ENCODE measurements at places on chromosomes 16 and 17.

GRCh38 chr16:22098405-22099255, 6.3 kb downstream of the VWA3A start:
- DNase-seq = peak; percentile 73

DNA sequence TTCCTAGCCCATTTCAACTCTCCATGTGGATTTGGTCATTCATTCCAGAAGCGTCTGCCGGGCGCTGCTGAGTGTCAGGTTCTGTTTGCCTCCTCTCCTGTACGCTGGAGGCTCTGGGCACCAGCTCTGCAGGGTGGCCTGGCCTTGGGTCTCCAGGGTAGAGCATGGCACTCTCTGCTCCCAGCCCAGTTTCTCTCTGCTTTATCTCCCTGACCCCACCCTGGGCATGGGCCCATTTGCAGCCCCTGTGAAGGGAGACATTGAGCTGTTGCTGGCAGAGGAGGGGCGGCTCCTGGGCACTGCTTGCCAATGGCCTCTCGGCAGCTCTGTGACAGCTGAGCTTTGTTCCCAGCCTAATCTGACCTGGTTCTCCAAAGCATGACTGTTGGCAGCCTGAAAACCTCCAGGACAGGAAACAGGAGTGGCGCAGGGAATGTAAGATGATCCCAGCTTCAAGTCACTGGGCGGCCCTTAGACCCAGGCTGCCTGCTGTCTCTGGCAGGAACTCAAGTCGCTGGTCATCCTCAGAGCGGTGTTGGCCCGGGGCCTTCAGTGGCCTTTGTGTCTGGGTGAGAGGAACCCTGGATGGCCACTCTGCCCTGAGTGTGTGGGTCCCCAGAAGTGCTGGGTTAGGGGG, 146.8 kb downstream of the SEC14L1 start:
- DNase-seq = peak; percentile 69

DNA sequence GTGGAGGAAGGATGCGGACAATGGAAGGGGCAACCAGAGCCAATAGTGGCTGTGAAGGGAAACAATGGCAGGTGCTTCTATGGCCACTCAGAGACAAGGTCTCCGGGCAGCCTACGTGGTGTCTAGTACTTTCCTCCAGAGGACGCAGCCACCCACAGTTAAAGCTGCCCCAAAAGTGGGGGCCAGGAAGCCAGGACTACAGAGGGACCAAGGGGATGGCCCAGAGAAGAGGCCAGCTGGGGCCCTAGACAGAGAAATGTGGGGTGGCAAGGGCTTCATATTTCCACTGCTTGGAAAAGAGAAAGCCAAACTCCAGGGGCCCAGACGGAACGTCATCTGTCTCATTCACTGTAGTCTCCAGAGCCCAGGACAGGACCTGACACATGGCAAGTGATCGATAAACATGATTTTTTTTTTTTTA, 837 bp upstream of the PER1 start:
- no peak for DNase-seq

GRCh38 chr16:75293772-75294171, 42.3 kb upstream of the BCAR1 start:
- DNase-seq = no peak

DNA sequence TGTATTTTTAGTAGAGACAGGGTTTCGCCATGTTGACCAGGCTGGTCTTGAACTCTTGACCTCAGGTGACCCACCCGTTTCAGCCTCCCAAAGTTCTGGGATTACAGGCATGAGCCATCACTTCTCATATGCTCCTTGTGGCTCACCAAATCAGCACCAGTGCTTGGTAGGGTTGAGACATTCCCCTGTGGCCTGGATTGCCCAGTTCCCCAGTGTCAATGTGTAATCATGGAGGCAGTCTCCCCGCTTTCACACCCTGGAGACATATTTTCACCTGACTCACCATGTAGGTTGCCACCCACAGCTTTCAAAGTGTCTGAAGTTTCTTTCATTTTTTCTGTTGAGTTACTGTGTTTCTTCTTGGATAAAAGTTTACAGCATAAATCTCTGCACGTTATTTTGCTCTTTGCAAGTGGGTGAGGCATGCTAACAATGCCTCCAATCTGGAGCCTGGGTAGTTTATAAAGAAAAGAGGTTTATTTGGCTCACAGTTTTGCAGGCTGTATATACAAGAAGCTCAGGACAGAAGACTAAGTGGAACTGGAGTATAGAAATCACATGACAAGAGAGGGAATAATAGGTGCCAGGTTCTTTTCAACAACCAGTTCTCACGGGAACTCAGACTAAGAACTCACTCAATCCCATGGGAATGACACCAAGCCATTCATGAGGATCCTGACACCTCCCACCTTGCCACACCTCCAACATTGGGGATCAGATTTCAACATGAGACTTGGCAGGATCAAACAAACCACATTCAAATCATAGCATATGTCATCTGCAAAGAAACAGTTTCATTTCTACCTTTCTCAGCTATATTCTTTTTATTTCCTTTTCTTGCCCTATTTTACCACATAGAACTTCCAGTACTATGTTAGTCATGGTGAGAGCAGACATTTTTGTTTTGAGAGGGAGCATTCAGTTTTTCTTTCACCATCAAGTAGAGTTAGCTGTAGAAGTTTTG, 113.2 kb downstream of the PHKB start:
- peak; percentile 7 for DNase-seq

GRCh38 chr16:75236232-75236631, 15.2 kb downstream of the BCAR1 start:
- DNase-seq = no peak

DNA sequence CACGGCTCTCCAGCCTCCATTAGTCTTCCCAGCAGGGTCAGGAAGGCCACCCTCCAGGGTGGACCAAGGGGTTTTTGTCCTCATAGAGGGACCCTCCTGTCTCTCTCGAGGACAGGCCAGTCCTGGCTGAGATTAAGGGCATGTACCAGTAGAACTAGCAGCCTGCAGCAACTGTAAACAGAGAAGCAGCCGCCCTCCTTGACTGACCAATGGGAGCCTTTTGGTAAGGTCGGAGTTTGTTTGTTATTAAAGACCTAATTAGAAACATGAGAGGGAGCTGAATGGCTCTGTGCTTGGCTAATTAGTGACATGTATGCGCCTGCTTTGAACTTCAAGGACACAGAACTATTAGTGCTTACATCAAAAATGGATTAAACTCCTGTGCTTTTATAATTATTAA, 80.0 kb downstream of the CCDC182 start:
- peak; percentile 61 for DNase-seq

DNA sequence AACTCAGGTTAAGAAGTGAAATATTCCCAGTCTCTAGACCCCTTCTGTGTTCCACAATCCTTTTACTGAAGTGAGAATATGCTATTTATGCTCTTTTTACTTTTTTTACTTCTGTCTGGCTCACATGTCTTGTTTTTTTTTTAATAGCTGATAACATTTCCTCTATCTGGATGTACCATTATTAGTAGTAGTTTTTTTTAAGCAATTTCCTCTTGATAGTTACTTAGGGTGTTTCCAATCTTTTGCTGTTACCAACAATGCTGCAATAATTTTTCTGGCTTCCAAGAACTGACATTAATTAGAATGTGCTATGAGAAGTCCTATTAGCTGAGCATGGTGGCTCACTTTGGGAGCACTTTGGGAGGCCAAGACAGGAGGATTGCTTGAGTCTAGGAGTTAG, 32.0 kb downstream of the KSR1 start:
- no peak for DNase-seq

DNA sequence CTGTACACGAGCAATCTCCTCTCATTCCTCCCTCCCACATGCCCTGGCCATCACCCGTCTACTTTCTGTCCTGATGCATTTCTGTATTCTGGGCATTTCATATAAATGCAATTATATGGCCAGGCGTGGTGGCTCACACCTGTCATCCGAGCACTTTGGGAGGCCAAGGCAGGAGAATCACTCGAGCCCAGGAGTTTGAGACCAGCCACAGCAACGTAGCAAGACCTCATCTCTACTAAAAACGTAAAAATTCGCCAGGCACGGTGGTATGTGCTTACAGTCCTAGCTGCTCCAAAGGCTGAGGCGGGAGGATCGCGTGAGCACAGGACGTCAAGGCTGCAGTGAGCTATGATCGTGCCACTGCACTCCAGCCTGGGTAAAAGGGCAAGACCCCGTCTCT, 4.8 kb downstream of the MEAK7 start:
- DNase-seq = no peak

DNA sequence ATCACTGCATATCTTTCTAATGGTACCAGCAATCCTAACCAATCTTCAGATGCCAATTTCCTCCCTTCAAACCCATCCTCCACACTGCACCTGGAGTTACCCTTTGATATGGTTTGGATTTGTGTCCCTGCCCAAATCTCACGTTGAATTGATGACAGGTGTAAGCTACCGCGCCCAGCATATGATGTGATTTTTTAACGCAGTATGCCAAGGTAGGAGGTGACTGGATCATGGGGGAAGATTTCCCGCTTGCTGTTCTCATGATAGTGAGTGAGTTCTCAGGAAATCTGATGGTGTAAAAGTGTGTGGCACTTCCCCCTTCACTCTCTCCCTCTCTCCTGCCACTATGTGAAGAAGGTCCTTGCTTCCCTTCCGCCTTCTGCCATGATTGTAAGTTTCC, 57.0 kb downstream of the TOX3 start:
- DNase-seq = no peak

- no peak for DNase-seq
These were observed 28.8 kb downstream of the ZCCHC14 start for GRCh38 chr16:87463722-87464690.

DNA sequence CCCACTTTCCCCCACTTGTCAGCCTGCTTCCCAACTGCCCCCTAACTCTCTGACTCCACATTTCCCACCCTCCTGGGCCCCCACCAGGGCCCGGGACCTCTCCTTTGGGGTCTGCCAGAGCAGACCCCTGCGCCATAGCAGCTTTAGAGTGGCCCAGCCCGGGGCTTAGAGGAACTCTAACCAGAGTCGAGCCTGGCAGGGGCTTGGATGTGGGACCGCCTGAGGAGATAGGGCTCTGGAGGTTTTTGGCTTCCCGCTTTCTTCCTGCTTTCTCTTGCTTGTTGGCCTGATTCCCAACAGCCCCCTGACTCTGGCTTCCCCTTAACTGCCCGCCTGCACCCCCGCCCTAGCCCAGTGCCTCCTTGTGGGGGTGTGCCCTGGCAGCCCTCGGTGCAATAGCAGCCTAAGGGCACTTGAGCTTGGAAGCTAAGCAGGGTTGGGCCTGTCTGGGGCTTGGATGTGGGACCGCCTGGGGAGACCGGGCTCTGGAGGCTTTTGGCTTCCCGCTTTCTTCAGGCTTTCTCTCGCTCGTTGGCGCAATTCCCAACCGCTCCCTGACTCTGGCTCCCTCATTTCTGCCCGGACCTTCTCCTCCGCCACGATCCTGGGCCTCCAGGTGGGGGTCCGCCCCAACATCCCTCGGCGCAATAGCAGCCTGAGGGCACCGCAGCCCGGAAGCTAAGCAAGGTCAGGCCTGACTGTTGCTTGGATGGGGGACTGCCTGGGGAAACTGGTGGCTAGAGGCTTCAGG, 2292.0 kb downstream of the TP53TG3F start:
- DNase-seq = no peak

GRCh38 chr17:64135000-64135399, 5.1 kb upstream of the ERN1 start:
- no peak for DNase-seq

DNA sequence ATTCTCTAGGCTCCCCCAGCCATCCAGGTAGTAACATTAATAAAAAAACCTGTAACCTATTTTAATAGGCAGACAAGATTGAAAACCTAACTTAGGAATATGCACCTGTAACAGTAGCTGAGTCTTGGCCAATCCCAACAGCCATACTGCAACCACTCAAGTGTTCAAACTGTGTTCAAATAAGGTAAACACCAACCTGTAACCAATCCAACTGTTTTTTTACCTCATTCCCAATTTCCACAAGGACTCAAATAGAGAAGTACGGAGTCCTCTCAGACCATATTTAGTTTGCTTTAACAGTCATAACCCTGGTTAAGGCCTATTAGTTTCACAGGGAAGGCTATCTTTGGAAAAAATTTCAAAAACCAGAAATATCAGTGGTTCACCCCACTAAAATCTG, 40.4 kb upstream of the NOS2 start:
- DNase-seq = no peak
